ENCODE measurements at places on chromosomes 7 and 10. TPM values are rescaled to one million over a fixed set of nuclear protein-coding genes. Genes with fewer than 3 reads are reported as not detected.
A peak's percentile ranks its signal among the peaks of the same experiment; 100 is the strongest.

DNA sequence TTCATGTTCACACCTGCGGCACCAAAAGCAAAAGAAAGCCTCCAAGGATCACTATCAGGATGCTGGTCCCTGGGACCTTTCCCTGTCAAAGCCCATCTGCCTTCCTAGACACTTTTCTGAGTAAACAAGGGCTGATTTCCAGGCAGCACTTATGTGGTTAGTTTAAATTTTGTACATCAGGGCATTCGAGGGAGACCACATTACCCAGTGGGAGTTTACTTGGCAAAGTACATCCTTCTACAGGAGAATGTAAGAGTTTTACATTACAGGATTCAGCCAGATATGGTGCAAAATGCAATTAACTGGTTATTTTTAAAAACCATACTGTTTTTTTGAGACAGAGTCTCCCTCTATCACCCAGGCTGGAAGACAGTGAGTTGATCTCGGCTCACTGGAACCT lies 132.1 kb downstream of the CSTF2T start:
- DNase-seq: no peak

DNA sequence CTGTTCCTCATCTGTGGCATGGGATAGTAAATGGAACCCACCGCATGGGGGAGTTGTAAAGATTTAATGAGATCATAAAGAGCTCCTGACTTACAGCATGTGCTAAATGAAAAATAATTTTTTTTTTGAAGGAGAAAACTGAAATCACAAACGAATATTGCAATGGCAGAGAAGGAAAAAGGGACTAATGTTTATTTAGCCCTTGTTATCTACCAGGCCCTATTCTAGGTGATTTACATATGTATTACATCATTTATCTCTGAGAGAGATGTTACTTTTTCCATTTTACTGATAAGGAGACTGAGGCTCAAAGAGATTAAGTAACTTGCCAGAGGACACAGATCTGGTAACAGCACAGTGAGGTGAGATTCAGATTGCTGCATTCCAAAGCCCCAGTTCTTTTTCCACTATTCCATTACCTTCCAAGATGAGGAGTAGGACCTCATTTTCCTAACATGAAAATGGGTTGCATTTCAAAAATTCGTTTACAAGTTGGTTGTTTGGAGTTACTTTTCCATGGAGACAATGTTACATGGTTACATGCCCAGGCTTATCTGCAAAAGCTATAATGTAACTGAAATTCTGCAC lies 28.6 kb downstream of the VCL start:
- DNase-seq: no peak

DNA sequence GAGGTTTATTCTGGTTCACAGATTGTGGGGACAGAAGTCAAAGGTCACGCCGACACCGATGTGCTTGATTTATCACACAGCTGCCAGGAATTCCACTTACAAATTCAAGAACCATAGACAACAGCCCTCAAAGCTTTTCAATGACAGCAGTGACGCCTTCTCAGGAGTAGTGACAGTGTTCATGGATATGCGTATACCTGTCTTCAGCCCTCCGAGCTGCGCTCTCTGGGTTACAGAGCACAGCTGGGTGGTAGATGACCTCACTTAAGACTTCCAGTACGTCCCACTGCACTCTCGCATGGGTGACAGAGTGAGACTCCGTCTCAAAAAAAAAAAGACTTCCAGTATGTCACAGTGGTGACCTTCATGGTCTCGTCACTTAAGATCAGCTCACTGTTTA lies 108.5 kb downstream of the TCERG1L start:
- no peak for DNase-seq

- DNase-seq: no peak
Observed at GRCh38 chr10:114402871-114403540, 1.3 kb downstream of the AFAP1L2 start.

The PAPOLB gene
- 0.04 TPM for polyA plus RNA-seq

DNA sequence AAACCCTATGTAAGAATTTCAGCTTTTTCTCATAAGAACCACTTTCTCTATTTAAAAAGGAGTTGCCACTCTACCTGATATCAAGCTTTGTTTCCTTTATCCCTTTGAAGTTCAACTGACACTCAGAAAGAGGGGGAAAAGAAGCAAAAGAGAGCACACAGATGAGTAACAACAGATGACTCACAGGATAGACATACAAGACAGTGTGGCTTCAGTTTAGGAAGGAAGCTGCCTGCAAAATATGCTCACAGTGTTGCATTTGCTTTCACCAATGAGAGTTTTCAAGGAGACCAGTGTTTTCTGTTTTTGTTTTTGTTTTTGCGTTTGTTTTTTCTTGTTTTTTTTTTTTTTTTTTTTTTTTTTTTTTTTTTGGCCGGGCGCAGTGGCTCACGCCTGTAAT lies 1181.6 kb downstream of the DNAJB9 start:
- DNase-seq: no peak

GRCh38 chr7:90599038-90599437 lies 2.9 kb downstream of the CDK14 start:
- DNase-seq: no peak

- DNase-seq: no peak
Observed at GRCh38 chr10:86035791-86036543, 330.6 kb downstream of the GRID1 start.

- DNase-seq: no peak
Observed at GRCh38 chr10:87798082-87798481, 19.9 kb downstream of the ATAD1 start.

The CALML3 gene
- polyA plus RNA-seq: 0.20 TPM

- no peak for DNase-seq
Observed at GRCh38 chr7:103504505-103505135, 58.6 kb upstream of the SLC26A5 start.

- no peak for DNase-seq
Observed at GRCh38 chr10:10699427-10699826, 318.2 kb upstream of the CELF2 start.

GRCh38 chr10:110207011-110207804 lies at the start of gene MXI1:
Gene MXI1 (plus strand): TSS chr10:110207605. CDS start chr10:110207809, 204 bp downstream.
- peak; percentile 73 for DNase-seq

DNA sequence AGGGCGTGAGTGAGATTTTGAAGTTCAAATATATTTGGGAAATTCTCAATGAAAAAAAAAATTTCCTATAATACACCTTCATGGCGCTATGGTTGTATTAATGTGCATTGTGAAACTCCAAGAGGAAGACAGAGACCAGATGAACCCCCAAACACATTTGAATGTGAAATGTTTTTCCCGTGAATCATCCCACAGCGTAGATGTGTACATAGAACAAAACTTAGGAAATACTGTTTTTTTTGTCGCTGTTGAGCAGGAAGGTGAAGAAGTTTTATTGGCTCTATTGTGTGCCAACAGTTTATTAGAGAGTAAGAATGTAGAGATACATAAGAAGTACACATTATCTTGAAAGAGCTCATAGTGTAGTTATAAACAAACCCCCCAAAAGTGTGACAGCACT lies 134.0 kb downstream of the KCND2 start:
- no peak for DNase-seq

DNA sequence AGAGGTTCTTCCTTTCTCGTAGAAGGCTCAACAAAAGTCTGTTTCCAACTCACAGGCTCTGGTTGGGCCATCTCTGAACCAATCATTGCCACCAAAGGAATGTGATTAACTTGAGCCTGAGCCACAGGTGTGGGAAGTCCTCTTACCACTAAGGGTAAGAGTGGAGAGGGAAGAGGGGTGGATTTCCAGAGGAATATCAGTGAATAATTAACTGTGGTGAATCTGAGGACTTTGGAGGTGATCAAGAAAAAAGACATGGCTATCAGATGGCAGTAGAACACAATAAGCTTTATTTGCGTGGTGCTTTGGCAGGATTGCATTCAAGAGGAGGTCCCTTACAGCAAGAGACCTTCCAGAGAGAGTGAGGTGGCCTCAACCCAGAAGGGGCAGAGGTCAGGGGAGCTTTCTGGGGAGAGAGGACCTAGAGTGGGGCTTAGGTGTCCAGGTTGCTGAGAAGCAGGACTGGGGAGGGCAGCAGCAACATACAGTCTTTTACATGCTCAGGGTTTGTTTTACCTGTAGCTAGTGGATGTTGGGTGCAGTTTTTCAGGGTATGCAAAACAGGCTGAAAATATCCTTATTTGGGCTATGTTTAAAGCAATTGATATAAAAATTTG lies 61.4 kb downstream of the BBS9 start:
- no peak for DNase-seq

DNA sequence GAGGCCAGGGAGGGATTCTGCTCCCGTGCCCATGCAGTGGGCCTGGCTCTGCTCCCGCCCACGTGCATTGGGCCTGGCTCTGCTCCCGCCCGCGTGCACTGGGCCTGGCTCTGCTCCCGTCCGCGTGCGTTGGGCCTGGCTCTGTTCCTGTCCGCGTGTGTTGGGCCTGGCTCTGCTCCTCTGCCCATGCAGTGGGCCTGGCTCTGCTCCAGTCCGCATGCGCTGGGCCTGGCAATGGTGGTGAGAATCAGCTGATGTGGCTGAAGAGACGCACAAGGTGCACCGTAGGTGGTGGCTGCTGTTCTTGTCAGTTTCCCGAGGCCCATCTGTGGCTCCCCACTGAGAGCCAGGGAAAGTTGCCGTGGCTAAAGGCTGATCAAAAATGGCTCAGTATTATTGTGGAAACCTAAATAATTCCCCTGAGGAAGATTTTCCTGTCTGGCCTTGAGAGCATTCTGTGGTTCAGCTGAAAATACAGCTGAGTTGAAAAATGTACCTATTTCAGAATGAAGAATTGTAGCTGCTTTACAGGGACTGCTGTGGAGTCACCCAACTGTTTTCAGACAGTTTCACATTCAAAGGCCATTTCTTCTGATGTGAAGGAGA lies 572.4 kb downstream of the GLRX3 start:
- DNase-seq: no peak

Data from muscle of arm (tissue), 14 donors.